ENCODE measurements at places on chromosomes 2 and 18.

GRCh38 chr2:23703583-23704385, 223.1 kb downstream of the ATAD2B start:
- DNase-seq = no peak

DNA sequence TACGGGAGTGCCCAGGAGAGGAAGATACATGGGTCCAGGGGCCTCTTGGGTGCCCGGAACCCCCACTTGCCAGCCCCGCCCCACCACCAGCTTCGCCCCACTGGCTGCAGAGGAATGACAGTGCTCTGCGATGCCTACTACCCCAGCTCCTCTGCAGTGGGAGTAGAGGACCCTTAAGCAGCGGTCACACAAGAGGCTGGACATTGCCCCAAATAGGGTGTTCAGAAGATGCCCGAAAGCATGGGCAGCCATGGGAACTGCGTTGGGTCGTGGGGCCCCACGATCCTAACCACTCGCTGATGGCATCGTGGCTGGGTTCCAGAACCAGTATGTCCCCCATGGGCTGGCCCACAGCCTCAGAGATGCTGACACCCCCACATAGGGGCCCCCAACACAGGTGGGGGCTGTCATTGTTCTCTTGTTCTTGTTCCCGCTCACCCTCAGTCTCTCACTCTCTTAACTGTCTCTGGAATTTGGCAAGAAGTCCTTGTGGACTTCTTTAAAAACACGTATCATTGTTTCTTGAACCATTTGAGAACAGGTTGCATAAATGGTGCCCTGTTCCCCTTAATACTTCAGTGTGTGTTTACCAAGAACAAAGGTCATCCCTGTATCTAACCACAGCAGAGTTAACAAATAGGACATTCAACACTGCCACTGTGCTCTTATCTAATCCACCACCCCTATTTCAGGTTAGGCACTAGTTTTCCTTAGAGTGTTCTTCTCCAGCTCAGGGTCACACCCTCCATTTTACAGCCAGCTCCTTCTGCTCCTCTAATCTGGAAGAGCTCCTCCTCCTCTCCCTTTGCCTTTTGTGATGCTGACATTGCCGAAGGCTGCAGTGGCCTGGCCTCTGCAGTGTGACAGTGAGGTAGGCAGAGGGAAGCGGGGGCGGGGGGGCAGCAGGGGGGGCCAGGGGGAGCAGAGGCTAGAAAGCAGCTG, 76.3 kb downstream of the STPG4 start:
- no peak for DNase-seq

DNA sequence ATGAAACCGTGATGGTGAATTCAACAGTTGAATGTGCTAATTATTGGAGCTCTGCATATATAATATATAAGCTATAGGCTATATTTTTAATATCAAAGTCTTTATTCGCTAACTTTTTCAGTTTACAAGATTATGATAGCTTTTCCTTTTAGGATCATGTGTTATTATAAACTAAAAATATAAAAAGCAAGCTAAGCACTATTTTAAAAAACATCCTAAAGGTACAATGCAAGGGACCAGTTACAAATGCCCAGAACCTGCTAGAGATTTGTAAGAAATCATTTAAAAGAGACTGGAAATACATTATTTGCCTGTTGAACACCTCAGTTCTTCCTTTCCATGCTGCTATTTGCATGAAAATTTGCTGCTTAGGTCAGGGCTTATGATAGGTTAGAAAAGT, 43.4 kb upstream of the EHBP1 start:
- DNase-seq = no peak

GRCh38 chr2:31163011-31163539, 24.8 kb upstream of the GALNT14 start:
- DNase-seq = no peak

DNA sequence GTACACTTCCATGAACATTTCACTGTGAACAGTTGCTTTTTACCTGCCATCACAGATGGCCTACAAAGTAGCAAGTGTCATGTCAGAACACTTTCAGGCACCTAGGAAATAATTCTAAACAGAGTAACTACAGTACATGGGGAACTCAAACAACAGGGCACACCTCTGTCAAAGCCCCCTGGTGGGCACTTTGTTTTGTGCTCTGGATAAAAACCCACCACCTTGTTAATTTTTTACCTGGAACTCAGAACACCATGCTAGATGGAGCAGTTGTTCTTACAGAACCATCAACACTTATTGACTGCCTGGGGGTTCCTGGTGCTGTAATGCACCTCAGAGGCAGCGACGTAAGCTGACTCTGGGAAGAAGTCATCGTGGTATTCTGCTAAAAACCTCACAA, 2.3 kb downstream of the MSL3B start:
- no peak for DNase-seq

GRCh38 chr2:3405876-3406275, 26.4 kb downstream of the TRAPPC12 start:
- no peak for DNase-seq

DNA sequence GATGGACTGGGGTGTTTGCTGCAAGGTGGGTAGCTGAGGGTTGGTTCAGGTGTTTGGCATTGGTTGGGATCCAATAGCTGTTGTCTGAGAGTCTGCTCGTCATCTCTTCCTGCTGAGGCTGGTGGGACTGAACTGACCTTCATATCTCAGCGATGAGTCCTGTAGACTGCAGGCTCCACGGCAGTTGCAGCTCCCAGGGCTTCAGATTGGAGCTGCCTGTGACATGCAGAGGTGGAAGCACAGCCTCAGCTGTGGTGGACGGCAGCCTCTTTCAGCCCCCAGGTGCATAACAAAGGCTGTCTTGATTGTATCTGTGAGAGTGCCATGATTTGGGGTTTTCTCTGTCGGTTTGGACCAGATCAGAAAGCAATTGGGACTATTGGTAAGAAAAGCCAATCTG, 3.9 kb upstream of the IL1R2 start:
- no peak for DNase-seq

DNA sequence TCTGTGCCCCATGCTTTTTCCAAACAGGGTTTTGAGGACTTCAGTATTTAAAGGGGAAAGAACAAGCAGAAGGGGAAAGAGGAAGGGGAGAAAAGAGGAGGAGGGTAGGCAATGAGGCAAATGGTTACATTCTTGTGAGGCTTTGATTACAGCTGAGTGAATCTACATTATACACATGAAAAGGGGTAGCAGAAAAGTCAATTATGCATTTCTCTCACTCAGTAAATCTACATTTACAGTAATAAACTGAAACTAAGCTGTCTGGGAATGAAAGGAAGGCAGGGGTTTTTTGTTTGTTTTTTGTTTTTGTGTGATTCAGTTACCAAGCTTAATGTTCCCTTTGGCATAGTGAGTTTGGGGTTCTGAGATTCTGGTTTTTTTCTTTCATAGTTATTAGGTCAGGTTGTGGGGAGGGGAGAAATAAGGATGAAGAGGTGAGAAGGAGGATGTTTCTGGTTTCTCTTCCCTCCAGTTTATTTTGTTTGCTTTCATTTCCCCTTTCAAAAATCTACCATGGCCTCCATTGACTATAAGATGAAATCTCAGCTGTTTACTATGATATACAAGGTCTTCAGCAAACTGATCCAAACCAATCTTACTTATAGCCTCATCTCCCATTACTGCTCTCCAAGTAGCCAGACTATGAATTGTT, 18.7 kb downstream of the C18orf63 start:
- no peak for DNase-seq

GRCh38 chr2:42747422-42747821, 16.5 kb downstream of the OXER1 start:
- no peak for DNase-seq
